ENCODE measurements at places on chromosomes 1 and 21.

DNA sequence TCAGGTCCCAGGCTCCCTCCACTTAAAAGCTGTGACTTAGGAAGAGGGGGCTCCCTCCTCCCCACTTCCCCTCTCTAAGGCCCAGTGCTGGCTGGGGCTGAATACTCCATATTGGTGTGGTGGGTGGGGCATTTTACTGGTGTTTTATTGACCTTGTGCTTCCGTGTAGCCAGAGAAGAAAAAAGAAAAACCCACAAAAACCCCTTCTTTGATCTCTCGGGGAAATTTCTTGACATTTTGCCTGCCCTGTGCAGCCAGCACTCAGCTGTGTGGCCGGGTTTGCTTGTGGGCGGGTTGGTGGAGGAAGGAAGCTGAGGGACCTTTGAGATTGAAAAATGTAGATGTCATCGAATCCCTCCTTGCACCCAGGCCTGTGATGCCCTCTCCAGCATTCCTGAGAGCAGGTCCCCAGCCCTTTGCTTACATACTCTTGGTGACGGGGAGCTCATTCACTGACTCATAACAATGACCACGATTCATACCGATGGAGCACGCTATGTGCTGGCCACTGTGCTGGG is 24.8 kb downstream of the TNFRSF8 start:
- no peak for DNase-seq

- DNase-seq: peak; percentile 11
These were observed 17.6 kb upstream of the SFPQ start for GRCh38 chr1:35210321-35211119.

DNA sequence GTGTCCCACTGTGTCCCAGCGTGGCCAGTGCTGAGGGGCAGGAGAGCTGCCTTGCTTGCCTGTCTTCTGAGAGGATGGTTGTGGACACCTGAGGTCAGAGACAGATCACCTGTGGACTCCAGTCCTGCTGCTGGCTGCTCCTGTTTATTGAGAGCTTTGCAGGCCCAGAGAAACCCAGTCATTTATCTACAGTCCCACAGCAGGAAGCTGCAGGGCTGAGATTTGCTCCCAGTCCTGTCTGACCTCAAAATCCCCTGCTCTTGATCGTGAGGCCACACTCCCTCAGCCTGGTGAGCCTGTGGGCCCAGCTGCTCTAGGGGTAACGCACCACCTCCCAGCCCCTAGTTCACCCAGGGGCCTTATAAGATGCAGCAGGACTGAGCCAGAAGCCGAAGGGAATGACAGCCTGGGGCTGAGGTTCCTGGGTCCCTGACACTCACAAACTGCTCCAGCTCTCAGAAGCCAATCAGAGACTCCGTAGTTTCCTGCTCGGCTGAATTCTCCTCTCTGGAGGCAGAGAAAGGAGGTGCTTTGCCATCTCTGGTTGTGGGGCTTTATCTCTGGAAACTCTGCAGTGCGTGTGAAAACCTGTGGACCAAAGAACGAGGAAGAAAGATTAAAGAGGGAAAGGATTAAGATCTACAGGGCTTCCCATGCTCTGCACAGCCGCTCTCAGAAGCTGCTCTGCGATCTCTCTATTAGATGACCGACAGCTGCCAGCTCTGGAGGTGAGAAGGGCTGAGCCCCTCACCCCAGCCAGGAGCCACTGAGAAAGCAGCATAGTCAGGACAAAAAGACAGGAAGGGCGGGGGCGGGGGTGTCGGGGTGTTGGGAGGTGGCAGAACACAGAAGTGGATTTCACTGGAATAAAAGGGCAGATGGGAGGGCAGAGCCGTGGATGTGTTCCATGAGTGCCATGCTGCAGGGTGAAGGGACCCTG is 39.1 kb downstream of the UBIAD1 start:
- DNase-seq: no peak

DNA sequence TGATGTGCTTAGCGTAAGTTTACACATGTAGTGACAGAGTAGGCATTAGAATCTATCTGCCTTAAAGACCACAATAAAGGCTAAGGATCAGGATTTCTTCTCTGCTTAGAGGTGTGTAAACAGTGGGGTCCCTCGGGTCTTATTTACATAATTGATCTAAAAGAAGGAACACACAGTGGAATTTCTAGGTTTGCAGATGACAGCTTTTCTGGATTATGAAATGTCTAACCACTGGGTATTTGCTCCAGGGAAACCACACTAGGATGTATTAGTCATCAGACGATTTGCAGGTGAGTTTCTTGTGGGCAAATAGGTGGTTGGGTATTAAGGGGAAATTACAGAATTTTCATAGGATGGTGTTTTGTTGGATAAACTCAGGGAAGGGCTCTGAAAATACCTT is 5.8 kb downstream of the LRRC8D start:
- no peak for DNase-seq

- no peak for DNase-seq
These were observed 252.1 kb downstream of the PRDM2 start for GRCh38 chr1:13951793-13952751.

GRCh38 chr1:173406783-173407230 is 70.3 kb upstream of the PRDX6 start:
- DNase-seq: no peak

DNA sequence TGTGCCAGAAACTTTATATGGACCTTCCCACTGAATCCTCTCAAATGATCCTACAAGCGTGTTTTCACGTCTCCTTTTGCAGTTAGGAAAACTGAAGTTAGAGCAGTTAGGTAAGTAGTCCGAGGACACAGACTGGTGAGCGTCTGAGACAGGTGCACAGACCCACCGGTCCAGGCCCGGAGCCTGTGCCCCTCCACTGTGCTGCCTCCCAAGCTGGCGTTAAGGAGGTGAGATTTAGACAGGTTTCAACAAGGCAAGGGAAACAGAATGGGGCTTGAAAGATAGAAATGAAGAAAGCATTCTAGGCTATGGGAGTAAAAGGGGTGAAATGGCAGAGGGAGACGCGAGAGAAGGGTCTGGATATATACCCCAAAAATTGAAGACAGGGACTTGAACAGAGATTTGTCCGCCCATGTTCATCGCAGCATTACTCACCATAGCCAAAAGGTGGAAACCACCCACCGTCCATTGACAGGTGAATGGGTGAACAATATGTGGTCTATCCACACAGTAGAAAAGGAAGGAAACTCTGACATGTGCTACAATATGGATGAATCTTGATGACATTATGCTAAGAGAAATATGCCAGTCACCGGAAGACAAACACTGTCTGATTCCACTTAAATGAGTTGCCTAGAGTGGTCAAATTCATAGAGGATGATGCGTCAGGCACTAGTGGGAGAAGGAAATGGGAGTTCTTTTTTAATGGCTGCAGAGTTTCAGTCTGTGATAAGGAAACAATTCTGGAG is 15.7 kb upstream of the PKP1 start:
- no peak for DNase-seq

DNA sequence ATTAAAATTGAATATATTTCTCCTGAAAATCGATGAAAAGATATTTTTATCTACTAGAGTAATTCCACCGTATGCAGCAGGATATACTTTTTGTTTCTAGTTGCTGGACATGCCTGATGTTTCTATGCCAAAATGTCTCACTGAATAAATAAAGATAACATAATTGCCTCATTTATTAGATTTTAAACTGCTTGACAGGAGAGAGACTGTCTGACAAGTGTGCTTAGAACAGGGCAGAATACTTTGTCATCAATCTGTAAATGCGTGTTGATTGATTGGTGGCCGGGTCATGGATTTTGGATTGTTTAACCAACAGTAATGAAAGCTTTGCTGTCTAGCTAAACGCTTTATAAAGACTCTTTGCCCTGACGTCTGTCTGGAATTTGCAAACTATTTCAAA is 339.0 kb downstream of the CHRM3 start:
- no peak for DNase-seq

GRCh38 chr1:172616636-172617035 is 42.3 kb upstream of the FASLG start:
- DNase-seq: no peak

Data from neuronal stem cell (in vitro differentiated cells).